PC-9 (cell line): ENCODE measurements at places on chromosomes 3 and 15. TPM values are rescaled to one million over a fixed set of nuclear protein-coding genes. Genes with fewer than 3 reads are reported as not detected.

- no peaks in the 10 kb centered on the region for H3K36me3 ChIP-seq
- no peaks in the 10 kb centered on the region for H3K4me1 ChIP-seq
- H3K27me3 ChIP-seq: no peaks in the 10 kb centered on the region
- no peak overlapping the region for H3K27ac ChIP-seq
These were observed 17.5 kb upstream of the YEATS2 start for GRCh38 chr3:183680061-183680460.

Gene CYP19A1
- total RNA-seq: 0.94 TPM in 1 of 2 replicates, not detected in the other

Gene ZNF148
- total RNA-seq: 53.8 and 62.6 TPM in 2 replicates

GRCh38 chr3:50264383-50264963, 4.5 kb upstream of the SEMA3B start:
- H3K4me3 ChIP-seq: no peak overlapping the region; the same call in 1 of the 2 replicates
- no peaks in the 10 kb centered on the region for H3K27me3 ChIP-seq
- DNase-seq: peak; percentile 92
- no peaks in the 10 kb centered on the region for H3K36me3 ChIP-seq
- peaks cover 46% of the 10 kb centered on the region for H3K4me1 ChIP-seq

GRCh38 chr3:52480768-52481715, 14.1 kb upstream of the STAB1 start:
- no peak for DNase-seq
- no peak overlapping the region for H3K27ac ChIP-seq
- no peaks in the 10 kb centered on the region for H3K27me3 ChIP-seq
- no peak overlapping the region for H3K4me3 ChIP-seq
- no peaks in the 10 kb centered on the region for H3K36me3 ChIP-seq

GRCh38 chr3:23938688-23939087, 6.4 kb upstream of the NR1D2 start:
- no peaks in the 10 kb centered on the region for H3K27me3 ChIP-seq
- no peak overlapping the region for H3K4me3 ChIP-seq
- no peaks in the 10 kb centered on the region for H3K4me1 ChIP-seq
- H3K36me3 ChIP-seq: no peaks in the 10 kb centered on the region
- DNase-seq: no peak

Gene ZIC4
- total RNA-seq: not detected in 2 replicates

DNA sequence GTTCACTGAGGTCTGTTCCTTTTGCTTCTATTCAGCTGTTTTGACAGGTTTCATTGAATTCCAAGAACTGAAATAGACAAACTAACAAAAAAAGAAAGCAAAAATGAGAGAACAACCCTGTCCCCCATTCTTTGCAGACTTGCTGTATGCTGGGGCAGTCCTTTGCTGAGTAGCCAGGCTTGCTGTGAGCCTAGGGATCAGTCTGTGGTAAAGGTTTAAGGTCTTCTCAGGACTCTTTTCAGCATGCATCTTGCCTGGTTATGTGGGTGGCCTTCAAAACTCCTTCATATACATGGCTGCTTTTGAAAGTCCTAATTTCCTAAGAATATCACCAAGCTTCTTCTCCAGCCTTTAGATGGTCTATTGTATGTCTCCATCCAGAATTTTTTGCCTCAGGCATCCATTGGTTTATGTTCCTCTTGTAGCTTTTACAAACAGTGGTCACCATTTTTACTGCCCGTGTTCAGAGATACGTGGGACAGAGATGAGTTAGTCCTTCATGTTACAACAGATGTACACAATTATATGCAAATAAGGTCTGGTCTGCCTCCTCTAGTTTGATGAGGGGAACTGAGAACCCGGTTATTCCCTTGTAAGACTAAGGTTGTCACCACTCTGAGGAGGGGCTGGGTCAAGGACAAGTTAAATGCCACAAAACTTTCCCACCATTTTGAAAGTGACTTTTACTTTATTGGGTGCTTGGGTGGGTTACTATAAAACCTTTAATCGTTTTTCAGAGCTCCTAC, 41.4 kb downstream of the SACM1L start:
- DNase-seq: no peak
- no peaks in the 10 kb centered on the region for H3K27me3 ChIP-seq
- H3K36me3 ChIP-seq: no peaks in the 10 kb centered on the region
- no peak overlapping the region for H3K4me3 ChIP-seq
- H3K4me1 ChIP-seq: no peaks in the 10 kb centered on the region
- no peak overlapping the region for H3K27ac ChIP-seq

- no peaks in the 10 kb centered on the region for H3K36me3 ChIP-seq
- peak; percentile 76 for DNase-seq
- peak overlapping the region; percentile 98 for H3K27ac ChIP-seq
- no peaks in the 10 kb centered on the region for H3K27me3 ChIP-seq
- peaks cover 62% of the 10 kb centered on the region for H3K4me1 ChIP-seq
These were observed 1.6 kb upstream of the BNC1 start for GRCh38 chr15:83285979-83286553.

DNA sequence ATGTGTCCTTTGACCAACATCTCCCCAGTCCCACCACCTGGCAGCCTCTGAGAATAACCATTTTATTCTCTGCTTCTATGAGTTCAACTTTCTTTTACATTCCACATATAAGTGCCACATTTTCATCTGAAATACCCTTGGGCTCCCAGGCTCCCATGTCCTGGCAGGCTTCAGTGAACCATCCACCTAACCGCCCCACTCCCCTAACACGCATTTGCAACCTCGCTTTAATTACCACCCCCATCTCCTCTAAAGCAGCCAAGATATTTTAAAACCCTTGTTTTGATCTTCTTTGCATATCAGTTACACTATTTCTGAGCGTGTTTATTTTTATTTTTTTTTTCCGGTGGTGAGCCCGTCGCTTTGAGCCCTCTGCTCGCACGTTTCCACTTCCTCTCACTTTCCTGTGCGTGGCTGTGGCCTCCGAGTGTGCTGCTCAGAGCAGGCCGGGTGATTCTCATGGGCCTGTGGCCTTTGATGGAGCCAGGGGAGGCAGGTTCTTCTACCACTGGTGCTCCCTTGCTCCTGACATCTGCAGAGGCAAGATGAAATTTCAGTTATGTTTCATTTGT, 195.4 kb upstream of the LPP start:
- H3K4me1 ChIP-seq: peaks cover 48% of the 10 kb centered on the region
- H3K36me3 ChIP-seq: no peaks in the 10 kb centered on the region
- no peak overlapping the region for H3K4me3 ChIP-seq
- H3K27ac ChIP-seq: no peak overlapping the region

DNA sequence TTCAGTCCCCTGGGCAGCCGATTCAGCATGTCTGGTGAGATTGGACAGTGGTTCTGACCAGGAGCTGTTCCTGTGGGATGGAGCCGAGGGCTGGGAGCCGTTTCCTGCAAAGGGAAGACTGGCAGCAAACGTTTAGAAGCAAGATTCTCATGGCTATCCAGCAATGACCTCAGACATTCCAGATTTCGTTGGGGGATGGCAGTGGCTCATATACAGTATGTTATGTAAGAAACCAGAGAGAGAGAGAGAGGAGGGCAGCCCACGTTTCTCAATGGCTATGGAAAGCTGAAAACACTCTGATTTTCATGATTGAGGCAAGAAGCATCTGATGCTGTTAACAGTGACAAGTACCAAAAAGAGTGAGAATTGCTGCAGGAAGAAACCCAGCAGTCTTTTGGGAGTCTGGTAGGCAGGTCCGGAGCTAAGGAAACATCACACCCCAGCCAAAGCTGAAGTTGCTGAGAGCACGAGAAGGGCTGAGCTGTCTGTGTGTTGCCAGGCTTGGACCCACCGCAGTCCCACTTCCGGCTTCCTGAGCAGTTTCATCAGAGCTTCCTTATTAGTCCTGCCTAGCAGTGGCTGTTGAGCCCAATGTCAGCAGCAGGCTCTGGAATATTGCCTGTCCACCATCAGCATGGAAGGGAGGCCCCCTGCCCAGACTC, 25.6 kb upstream of the VPS8 start:
- DNase-seq: no peak
- H3K27me3 ChIP-seq: peaks cover 24% of the 10 kb centered on the region
- H3K4me3 ChIP-seq: no peak overlapping the region
- H3K27ac ChIP-seq: no peak overlapping the region
- 0 out of 2 replicates have a peak, but pooled peaks cover 4% of the 10 kb centered on the region for H3K4me1 ChIP-seq
